Stimulated activated naive CD8-positive, alpha-beta T cell treated with anti-CD3 and anti-CD28 coated beads, Interleukin-15, amount 100 ng/mL, for 72 hours (primary cell): ENCODE measurements at places on chromosomes 1 and 21.

DNA sequence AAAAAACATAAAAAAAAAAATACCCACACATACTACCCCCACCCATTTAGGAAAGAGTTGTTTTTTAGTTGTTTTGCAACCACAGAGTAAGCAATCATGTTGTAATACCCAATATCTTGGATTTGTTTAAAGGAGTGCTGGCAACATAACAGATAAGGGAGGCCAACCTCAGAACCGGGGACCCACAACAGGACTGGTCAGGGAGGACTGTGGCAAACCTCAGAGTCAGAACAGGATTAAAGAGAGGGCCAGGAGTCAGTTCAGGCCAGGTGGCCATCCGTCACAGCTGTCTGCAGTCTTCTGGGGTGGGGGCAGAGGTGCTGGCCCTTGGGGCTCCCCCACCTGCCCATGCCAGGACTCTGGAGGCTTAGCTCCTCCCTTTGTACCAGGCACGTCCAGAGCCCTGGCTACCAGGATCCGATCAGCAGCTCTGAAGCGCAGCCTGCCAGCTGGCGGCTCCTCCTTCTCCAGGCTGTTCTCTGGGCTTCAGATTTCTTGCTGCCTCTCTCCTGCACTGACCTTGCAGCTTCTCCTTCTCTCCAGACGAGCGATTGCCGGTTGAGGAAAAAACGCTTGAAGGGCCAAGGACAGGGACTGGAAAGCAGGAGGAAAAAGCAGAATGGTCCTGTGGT lies 7.9 kb downstream of the H6PD start:
- DNase-seq, result no peak

GRCh38 chr1:155272466-155273342 lies 600 bp downstream of the CLK2 start:
- DNase-seq, result no peak

- DNase-seq, result no peak
Measured at GRCh38 chr1:201759194-201759815, 69.7 kb upstream of the IPO9 start.

DNA sequence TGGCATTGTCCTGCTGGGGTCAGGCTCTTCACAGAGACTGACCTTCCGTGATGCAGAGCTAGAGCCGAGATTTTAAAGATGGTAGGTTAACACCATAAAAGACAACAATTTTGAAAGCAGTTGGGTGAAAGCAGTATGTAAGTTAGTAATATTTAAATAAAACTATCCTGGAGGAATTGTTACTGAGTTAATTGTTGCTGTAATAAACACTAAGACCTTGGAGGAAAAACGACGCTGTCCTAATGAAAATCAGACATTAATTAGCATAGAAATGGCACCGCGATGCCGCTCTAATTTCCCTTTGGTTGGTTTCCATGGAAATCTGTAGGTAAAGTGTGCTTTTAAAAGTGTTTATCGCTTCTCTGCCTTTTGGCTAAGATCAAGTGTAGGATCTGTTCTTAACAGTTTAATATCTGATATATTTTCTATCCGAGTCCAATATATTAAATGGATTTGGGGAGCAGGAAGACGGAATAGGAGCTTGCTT lies 745 bp upstream of the ANP32E start:
- no peak for DNase-seq

DNA sequence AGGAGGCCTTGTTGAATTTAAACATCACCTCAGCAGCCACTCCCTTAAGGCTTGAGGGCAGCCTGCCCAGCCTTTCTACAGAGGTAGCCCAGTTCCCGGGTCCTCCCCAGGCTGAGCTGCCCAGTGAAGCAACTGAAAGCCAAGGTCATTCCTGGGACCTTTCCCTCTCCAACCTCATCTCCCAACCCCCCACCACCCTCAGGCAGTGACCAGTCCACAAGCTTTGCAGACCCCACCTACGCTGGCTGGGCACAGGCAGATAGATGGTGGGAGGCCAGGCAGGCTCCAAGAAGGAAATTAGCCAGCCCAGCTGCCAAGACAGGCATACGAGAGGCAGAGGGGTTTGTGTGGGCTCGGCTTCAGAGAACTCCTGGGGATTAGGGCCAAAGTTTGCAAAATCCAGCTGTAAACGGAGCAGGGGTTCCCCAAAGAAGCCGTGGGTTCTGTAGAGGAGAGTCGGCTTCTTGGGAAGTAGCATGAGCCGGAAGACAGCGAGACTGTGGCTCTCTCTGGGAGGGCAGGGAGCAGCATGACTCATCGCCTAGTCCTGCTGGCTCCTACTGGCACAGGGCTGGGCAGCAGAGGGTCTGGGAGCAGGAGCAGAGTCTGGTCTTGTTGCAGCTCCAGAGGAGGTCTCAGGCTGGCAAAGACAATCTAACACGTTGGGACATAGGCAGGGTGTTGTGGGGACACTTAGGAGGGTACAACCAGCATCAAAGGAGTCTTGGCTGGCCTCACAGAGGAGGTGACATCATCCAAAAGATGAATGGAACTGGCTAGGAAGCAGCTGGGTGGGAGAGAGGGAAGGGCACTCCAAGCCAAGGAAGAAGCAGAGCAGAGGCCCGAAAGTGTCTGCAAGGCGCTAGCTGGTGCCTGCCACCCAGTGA lies 2.8 kb upstream of the ZC3H12A start:
- no peak for DNase-seq

- DNase-seq, result no peak
Measured at GRCh38 chr1:207003210-207003609, 29.3 kb downstream of the C1orf116 start.

GRCh38 chr1:109739738-109740614 lies 862 bp downstream of the GSTM3 start:
- peak; percentile 83 for DNase-seq

DNA sequence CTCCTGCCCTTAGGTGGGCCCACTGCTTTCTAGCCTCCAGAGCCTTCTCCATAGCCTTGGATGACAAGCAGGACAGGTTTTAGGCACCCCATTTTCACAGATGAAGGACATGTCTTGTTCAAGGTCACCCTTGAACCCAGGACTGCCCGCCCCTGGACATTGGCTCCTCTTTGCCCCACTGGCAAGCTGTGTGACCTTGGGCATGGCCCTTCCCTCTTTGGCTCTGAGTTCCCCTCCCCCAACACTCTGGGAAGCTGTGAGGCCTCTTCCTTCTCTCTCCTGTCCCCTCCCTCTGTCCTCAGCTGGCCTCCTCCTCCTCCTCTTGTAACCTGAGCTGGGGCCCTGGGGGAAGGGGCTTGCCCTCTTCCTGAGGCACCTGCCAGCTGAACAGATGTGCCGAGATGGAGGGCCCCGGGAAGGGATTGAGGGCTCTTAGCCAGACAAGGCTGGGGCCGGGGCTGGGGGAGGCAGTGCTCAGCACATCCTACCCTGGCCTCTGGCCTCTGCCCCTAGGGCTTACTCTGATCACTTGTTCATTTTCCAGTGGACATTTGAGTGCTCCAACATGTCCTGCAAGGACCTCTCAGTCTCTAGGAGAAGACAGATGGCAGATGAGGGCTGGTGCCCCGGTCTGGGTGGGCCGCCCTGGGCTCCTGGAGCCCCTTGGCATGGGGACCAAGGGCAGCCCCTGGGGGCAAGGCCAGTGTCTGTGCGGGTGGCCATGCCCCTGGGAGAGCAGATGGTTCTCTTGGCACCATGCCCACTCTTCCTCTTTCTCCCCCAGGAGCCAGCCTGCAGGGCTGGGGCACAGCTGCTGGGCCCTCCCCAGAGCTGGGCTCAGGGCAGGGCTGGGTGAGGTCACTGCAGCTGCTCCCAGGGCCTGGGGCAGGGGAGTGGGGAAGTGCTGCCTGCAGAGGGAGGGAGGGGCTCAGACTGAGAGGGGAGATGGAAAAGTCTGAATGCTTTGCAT lies 10.7 kb downstream of the FOXO6 start:
- no peak for DNase-seq

DNA sequence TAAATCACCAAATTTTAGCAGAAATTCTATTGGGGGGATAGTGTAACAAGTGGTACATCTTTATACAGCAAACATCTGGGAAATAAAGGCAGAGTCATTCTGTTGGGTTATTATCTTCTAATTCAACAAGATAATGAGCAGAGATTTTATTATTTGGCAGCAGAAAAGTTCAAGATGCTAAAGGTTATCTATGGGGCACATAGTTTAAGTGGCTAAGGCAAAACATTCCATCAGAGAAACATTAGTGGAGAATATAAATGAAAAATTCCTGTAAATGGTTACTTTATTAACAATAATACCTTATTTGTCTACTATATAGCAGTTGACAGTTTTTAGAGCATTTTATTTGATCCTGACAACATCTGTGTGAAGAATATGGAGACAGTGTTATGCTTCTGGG lies 815.7 kb downstream of the NCAM2 start:
- DNase-seq, result no peak

DNA sequence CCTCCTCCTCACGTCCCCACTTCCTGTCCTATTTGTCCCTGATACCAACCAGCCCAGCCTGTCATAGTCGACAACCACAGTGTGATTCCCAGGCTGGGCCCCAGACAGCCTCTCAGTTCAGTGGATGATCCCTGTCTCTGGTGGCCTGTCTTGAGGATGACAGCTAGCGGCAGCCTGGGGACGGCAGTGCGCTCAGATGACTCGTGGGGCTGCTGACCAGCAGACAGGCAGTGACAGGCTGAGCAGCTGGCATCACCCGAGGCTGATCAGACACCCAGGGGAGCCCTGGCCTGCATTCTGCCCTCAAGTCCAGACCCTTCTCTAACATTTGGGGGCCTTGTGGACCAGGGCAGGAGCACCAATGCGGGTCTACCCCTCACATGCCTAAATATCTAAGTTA lies 21.0 kb downstream of the NKAIN1 start:
- no peak for DNase-seq

- DNase-seq, result no peak
Measured at GRCh38 chr1:20477348-20478056, 8.5 kb downstream of the CAMK2N1 start.

DNA sequence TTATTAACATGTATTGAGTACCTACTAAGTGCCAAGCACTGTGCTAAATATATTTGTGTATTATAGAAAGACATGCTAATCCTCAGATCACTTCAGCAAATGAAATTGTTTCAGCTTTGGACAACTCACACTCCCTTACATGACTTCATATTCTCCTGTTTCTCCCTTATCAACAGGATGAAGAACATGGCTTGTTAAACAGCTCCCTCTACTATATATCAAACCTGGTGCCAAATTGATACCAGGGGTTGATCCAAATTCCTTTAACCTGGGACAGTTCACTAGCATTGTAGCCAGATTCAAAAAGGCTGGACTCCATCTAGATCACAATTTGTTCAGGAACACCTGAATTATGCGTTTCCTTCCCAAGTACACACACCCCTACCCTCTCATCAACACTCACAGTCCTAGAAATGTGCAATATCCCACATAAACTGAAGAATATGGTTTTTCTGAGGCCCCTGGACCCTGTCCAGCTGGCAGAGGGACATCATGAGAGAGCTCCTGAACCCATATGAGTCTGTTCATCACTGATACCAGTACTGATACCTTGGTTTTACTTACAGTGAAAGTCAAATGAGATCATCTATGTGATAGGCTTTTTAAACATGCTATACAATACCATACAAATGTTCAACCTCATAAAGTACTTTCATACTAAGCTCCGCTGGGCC lies 47.0 kb upstream of the PALMD start:
- no peak for DNase-seq

DNA sequence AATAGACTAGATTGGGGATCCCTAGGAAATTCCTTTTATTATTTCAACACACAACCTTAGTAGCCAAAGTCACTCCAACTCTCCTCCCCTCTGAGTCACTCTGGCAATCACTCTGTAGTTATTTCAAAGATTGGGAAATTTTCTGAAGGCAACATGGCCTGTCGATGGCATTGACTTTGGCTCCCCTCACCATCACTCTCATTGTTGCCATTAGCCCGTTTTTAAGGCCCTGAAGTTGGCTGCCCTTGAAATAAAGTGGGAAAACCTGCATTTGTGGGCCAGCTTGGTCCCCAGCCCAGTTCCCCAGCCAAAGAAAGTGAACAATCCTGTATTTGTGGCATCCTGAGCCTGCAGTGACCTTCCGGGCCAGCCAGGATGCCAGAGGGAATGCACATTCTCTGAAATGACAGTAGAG lies 52.5 kb downstream of the CDC7 start:
- DNase-seq, result no peak

DNA sequence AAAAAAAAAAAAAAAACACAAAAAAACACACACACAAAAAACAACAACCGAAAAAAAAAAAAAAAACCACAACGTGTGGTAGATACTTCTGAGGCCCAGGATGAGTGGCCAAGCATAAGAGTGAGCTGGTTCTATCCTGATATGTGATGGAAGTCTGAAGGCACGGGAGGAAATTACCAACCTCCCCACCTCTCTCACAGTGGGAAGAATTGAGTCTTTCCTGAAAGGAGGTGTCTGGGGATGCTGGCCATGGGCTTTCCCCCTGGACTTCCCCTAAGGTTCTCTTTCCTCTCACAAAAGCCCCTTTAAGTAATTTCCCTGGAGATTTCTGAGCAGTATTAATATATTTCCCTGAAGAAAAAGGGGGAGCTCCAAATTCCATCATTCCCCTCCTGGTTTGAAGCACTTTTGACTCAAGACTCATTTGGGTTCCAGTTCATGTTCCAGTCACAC lies 5.2 kb downstream of the TMCC2 start:
- DNase-seq, result no peak

DNA sequence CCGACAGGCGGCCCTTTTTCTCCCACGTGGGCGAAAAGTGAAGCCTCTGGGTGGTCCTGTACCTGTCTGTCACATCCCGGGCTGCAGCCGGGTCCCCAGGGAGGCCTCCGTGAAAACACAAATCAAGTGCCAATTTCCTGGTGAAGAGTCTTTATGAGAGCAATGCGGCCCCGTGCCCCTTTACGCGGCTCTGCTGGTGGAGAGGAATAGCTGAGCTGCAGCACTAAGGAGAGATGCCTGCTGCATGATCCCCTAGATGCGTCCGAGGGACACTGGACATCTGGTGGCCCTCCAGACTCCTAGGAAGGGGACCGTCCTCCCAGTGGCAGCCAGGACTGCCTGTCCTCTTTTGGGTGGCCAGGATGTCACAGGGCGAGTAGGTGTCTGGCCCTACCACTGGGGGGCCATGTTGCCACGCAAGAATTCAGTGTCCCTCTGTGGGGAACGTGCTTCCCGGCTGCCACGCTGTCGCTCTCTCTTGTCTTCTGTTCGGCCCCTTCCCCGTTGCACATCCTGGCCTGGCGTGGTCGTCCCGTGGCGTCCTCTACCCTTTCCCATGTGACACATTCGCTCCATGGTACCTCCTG lies 38.7 kb downstream of the COL18A1 start:
- no peak for DNase-seq

GRCh38 chr21:24050231-24050630 lies 1557.0 kb downstream of the MRPL39 start:
- DNase-seq, result no peak

GRCh38 chr1:46180082-46180616 lies 3.9 kb upstream of the P3R3URF start:
- peak; percentile 25 for DNase-seq

DNA sequence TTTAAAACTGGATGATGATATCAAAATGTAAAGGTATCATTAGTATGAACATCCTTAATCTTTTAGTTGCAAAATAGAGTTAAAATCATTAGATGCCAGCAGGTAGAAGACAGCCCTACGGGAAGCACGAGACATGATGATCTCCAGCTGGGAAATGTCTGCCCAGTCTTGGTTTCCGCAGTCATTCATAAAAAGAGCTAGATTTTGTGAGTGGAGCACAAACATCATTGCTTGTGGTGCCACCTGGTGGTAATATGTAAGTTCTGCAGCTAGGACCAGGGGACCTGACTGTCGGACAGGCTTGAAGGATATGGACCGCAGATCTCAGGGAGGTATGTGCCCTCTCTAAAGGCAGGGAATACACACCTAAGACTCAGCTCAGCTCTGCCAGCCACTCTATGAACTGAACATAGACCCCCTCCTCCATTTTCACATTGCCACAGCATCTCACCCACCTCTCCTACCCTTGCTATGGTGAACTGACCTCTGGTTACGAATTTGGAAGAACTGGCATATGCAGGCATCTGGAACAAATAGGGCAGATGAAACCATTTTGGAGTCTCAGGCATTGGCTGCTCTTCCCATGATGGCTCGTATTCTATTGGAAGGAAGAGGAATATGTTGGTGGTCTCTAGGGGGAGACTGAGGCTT lies 9.2 kb downstream of the FCMR start:
- peak; percentile 65 for DNase-seq
